AG09309 (cell line): ENCODE measurements at places on chromosomes 12 and 14.

- DNase-seq: no peak
Measured at GRCh38 chr12:41067941-41068645, 120.0 kb upstream of the PDZRN4 start.

GRCh38 chr12:119869720-119870119, 7.4 kb downstream of the CIT start:
- peak; percentile 85 for DNase-seq

GRCh38 chr12:131793243-131794022, 34.8 kb upstream of the MMP17 start:
- peak; percentile 61 for DNase-seq

GRCh38 chr12:47419497-47419896, 286.3 kb downstream of the RPAP3 start:
- DNase-seq: no peak

DNA sequence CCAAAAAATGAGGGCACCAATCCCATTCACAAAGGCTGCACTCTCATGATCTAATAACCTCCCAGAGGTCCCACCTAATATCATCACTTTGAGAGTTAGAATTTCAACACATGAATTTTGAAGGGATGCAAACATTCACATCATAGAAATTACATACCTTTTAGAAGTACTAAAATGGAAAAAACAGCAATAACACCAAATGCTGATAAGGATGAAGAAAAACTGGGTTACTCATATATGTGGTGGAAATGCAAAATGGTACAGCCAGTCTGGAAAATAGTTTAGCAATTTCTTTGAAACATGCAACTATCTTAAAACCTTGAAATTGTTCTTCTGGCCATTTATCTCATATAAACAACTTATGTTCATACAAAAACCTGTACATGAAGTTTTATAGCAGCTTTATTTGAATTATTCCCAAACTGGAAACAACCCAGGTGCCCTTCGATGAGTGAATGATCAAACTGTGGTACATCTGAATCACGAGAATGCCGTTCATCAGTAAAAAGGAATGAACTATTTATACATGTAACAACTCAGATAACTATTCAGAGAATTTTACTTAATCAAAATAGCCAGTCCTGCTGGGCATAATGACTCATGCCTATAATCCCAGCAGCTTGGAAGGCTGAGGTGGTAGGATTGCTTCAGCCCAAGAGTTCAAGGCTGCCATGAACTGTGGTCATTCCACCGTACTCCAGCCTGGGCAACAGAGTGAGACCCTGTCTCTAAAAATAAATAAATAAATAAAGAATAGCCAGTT, 109.4 kb upstream of the SSTR1 start:
- DNase-seq: peak; percentile 93

DNA sequence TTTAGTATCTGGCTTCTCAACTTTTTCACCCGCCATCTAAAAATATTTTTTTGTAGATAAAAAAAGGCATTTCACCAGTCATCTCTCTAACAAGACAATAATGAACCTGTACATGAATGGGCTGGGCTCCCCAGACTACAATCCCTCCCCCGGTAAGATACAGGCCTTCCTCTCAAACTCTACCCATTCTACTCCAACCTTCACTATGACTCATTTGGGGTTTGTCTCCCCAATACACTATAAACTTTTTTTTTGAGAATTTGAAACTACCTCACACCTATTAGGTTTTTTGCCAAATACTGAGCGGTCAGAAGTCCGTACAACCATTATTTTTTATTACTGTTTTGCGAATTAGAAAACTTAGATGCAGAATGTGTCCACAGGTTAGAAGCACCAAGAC, 784 bp downstream of the RPL6 start:
- DNase-seq: no peak

DNA sequence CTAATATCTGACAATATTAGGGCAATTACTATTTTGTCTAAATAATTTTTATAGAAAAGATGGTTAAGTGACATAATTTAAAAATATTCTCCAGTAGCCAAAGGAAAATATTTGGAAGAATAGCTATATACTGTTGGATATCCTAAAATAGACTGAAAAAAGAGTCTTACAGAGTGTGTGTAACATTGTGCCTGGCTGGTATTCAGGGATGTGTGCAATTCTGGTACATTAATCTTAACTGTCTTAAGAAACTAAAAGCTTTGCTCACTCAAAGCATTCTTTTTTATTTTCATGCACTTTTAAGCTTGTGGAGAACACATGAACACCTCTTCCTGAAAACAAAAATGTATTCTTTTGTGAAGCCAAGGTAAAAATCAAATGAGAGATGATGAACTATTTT, 10.1 kb upstream of the NR2C1 start:
- DNase-seq: no peak

DNA sequence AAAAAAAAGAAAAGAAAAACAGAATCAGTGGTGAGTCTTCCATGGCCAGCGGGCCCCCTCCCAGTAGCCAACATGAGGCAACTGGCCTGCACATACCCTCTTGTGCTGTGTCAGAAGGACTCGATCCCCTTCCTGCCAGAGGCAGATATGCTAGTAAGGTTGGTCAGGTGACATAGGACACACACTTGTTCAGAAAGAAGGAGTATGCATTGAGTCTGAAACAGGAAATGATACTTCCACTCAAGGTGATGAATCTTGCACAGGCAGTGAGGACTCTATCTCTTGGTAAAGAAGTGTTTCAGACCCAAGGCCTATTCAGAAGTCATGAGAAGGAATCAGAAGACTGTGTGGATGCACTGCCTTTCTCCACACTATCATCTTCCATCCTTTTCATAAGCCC, 269.7 kb upstream of the FAR2 start:
- DNase-seq: no peak

GRCh38 chr14:68561531-68562007, 231.3 kb downstream of the ZFP36L1 start:
- no peak for DNase-seq
